Foreskin fibroblast (primary cell): ENCODE measurements at places on chromosomes 13 and 19.

GRCh38 chr13:30466358-30466714, 600 bp upstream of the HMGB1 start:
- peak; percentile 45 for DNase-seq

DNA sequence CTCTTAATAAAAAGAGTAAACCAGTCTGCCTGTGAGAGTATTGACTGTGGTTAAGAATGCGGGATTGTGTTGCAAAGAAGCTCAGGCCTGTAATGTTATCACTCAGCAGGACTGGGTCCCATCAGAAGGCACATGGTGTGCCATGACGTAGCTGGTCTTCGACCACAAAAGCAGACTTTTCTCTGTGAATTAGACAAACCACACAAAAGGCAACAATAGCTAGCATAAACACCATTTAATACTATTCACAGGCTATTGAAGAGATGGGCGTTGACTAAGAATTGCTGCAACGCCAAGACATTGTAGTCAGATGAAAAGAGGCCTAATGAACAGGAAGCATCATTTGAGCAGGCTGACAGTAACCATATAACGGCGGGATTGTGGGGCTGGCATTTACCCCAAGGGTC, 235.6 kb upstream of the SOX21 start:
- DNase-seq: no peak

DNA sequence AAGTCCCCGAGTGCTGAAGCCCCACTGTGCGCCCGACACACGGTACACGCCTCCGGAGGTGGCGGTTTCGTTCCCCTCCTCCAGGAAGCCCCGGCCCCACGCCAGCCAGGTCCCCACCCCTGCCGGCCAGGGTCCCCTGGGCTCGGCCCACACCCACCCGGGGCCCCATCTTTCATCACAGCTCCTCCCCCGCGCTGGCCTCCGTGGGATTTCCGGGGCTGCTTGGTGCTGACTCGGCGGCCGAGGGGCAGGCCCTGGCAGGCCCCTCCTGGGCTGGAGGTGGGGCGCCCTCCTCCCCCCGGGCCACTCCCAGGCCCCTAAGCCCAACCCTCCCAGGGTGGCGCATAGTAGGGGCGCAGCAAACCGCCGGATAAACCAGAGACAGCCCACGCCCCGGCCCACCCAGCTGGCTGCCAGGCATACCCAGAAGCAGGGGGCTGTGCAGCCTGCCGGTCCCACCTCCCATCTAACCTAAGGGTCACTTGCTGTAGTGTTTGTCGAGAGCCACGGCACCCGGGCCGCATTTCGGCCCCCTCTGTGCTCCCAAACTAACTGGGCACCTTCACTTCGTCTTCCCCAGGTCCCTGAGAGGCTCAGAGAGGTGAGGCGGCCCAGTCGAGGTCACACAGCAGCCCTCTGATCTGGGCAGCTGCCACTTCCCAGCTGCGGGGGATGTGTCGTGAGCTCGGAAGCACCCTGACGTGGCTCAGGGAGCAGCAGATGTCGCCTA, 6.6 kb downstream of the ZBTB7A start:
- no peak for DNase-seq

DNA sequence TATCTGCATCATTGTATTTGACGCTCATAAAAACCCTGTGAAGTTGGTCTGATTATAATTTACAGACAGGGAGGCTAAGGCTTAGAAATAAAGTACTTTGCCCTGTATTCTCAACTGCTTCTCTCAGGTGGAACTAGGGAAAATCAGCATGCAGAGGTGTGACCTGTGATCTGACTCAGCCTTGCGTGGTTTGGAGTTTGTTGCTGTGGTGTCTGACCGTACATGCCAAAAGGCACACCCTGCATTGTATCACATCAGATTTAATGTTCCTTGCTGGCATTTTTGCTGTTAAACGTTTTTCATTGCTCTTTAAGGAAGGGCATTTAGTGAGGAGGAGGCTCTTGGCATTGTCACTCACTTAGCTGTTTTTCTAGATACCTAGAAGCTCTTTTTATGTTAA, 58.8 kb upstream of the C1QTNF9B start:
- peak; percentile 23 for DNase-seq

DNA sequence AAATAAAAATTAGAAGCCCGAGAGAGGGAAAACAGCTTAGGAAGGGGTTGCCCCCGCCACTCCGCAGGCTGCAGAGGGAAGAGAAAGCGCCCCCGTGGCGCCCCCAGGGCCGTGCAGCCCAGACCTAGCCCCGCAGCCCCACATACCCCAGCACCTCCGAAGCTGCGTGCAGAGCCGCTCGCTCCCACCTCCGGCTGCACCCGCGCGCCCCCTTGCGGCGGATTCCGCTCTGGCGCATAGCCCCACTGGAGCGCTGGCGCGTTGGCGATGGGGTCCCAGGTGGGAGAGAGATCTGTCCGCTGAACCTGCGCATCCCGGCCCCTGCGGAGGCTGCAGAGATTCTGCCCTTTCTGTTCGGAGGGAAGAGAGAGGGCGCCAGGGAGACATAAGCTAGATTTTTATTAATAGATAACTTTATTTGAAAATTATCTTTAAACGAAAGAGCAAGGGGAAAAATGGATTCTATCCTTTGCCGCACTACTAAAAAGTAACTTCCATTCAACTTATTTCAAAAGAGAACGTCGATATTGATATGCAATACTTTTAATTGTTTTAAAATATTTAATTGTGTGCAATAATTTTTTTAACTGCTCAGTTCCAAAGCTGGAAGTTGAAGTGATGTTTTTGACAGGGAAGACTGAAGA, 11.7 kb upstream of the CLN5 start:
- DNase-seq: peak; percentile 81

DNA sequence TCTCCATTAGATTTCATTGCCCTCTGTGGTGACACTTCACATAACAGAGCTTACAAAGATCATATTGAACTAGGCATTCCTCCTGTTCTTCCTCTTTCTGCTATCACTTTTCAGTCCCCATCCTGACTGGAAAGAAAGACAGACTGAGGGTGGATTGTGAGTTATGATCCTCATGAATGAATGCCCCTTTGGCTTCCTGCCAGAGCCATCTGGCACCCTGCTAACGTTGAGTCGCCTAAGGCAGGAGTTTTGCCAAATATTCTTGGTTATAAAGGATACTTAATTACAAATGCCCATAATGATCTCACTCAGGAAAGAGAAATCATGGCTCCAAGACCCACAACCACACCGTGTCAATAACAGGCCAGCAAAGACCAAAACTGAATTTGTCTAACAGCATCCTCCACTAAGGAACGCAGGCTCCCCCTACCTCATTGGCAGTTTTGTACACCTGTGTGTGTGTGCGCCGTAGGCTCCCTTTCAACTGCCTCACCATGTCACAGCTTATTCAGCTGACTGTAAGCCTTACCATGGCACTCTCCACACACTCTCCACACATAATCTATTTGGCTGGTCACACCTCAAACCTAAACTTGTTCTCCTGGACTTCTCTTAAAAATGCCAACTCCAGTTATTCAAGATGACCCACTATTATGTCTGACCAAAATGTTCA, 15.5 kb downstream of the ZNF211 start:
- no peak for DNase-seq

- DNase-seq: no peak
Observed at GRCh38 chr13:84487752-84488151, 605.5 kb upstream of the SLITRK1 start.
